Kidney capillary endothelial cell (primary cell): ENCODE measurements at places on chromosomes 5 and 9.

DNA sequence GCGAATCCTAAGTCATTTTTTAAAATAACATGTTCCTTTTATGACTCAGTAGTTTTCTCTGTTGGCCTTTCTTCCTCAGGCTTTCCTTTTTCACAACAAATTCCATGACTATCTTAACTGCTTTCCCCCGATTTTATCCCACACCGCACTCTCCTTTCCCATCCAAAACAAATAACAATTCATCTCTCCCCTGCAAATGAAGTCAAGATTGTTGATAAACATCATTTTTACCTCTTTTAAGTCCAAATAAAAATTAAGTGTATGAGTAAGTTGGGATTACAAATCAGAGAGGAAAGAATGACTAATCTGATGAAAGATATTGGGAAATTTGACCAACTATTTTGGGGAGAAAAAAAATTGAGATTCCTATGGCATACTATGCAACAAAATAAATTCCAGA lies 47.3 kb downstream of the SEC61B start:
- peak; percentile 10 for DNase-seq

GRCh38 chr9:124788542-124789217 lies 11.7 kb downstream of the OLFML2A start:
- no peak for DNase-seq

DNA sequence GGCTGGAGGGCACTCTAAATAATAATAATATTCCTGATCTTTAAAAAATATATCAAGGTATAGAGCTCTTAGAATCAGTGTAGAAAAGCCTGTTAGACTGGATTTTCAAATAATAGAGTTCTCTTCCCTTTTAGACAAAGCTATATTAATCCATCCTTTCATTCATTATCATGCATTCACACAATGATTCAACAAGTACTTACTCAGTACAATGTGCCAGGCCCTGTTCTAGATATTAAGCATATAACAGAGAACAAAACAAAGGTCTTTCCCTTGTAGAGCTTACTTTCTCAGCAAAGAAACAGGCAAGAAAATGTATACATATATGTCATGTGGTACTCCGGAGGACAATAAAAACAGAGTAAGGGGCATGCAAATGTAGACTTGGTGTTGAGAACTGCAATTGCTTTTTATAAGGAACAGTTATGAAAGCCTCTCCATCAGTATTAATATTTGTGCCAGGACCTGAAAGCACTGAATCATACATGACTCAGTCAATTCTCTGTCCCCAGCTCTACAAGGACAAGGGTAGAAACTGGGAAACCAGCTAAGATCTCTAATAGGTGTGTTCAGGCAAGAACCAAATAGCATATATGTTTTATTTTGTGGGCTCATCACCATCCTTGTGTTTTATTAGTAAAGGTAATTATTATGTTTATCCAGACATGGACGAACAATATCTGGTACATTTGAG lies 72.2 kb downstream of the PIP5K1B start:
- no peak for DNase-seq

DNA sequence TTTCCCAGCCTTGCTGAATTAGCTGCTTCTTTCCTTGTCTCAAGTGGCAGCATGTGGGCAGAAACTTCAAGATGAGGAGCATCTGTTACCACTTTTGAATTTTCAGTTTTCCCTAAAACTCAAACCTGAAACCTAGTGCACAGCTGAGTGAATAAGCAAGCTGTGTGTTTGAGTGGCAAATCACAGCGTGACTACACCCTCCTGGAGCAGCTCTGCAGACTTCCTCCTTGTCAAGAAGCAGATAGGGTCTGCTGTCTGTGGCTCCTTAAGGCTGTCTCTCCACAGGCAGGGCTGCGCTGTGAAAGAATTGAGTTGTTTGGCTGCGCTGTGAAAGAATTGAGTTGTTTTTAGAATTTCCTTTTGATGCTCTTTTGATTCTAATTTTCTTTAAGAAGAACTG lies 179.7 kb upstream of the HAPLN1 start:
- DNase-seq, result no peak

DNA sequence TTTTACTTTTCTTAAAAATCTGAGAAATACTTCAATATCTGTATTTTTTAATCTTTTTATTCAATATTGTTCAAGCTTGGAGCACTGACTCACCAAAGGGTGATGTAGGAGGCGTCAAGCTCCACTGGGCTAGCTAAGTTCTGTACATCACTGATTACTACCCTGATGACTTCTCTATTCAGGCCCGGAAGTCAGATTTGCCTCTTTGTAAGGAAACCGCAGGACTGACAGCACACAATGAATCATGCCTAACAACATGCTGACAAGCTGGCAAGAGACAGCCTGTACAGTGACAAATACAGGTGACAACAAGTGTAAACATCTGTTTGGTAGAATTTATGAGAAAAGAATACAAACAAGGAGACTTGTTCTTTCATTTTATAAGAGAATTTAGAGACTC lies 627.9 kb upstream of the RORB start:
- peak; percentile 35 for DNase-seq

- no peak for DNase-seq
Measured at GRCh38 chr9:13860019-13860418, 453.9 kb downstream of the NFIB start.

- DNase-seq, result no peak
Measured at GRCh38 chr9:113541019-113541900, 77.7 kb downstream of the RGS3 start.

DNA sequence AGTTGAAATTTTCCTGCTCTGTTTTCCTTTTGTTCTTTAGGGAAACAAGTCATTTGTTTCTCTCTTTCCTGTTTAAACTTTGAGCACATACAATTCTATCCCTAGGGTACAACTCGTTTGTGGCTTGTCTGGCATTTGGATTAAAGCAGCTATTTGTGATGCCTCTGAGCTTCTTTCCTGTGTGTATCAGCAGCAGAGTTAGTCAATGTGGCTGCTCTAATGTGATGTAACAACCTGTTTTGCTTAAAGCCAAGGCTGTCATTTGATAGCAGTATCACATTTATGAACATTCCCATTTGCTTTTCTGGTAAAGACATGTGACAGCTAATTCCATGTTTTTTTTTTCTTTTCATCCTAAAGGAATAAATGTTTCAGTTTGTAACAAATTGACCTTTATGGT lies 314.3 kb upstream of the CHD1 start:
- DNase-seq, result no peak

DNA sequence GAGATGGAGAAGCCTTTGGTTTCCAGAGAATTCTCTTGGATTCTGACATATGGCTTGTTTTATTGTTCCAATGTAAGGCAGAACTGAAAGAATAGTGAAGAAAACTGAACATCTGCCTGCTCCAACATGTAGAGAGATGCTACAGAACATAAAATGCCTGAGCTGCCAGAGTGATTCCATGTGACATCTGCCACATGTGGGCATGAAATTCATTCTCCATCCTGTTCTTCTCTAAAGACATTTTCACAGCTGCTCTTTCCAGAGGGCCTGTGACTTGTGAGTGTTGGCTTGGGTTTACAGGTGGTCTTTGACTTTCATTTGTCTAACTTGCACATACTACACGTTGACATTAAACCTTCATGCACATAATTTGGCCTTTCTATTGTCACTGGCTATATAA lies 33.7 kb upstream of the TXN start:
- DNase-seq, result no peak

- no peak for DNase-seq
Measured at GRCh38 chr9:123471843-123472570, 116.0 kb downstream of the CRB2 start.

GRCh38 chr5:177113566-177114424 lies 19.8 kb upstream of the NSD1 start:
- peak; percentile 84 for DNase-seq

GRCh38 chr9:120343416-120343815 lies 236.6 kb downstream of the CDK5RAP2 start:
- DNase-seq, result no peak

DNA sequence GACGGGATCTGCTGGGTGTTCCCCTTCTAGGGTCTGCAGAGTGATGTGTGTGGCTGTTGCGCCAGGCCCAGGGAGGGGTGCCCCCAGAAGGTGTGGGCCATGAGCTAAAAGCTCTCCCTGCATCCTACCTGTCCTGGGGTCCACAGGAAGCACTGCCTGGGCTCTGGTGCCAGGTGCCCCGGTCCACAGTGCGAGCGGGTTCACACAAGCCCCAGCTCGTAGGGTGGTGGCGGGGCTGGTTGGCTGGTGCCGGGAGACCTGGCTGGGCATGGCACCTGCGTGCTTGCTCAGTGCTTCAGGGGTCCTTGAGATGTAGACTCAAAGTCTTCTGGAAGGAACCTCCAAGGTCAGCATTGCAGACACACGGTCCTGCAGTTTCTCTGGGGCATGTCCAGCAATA lies 25.5 kb downstream of the ASS1 start:
- no peak for DNase-seq

DNA sequence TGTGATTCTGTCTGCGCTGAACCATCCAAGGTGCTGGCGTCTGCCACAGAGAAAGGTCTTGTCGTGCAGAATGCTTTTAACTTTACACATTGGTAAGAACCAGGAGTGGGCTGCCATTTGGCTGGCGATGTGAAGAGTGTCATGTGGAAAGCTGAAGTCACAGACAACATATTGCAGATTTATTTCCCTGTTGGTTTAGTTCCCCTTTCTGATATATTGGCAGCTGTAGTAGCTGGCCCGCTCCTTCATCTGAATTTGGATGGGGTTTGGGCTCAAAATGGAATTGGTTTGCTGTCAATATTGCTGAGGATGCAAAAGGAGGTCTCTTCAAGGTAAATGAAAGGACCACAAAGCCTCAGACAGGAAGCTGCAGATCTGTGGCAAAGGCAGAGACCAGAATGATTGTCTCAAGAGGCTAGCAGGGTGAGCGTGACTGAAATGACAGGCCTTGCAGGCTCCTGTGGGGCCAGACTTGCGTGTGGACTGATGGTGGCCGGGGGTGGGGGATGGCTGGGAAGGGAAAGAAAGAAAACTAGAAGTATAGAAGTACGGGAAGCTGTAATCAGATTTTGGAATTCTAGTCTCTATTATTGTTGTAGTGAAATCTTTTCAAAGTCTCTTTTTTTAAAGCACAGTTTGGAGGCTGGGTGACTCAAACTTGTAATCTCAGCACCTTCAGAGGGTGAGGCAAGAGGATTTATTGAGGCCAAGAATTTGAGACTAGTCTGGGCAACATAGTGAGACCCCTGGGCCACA lies 25.1 kb upstream of the CD180 start:
- DNase-seq, result no peak

- DNase-seq, result no peak
Measured at GRCh38 chr5:126647071-126647470, 46.3 kb downstream of the PHAX start.

GRCh38 chr5:21432646-21433045 lies 1420.5 kb downstream of the CDH12 start:
- no peak for DNase-seq

GRCh38 chr5:80033513-80033912 lies 1.6 kb upstream of the THBS4 start:
- no peak for DNase-seq

DNA sequence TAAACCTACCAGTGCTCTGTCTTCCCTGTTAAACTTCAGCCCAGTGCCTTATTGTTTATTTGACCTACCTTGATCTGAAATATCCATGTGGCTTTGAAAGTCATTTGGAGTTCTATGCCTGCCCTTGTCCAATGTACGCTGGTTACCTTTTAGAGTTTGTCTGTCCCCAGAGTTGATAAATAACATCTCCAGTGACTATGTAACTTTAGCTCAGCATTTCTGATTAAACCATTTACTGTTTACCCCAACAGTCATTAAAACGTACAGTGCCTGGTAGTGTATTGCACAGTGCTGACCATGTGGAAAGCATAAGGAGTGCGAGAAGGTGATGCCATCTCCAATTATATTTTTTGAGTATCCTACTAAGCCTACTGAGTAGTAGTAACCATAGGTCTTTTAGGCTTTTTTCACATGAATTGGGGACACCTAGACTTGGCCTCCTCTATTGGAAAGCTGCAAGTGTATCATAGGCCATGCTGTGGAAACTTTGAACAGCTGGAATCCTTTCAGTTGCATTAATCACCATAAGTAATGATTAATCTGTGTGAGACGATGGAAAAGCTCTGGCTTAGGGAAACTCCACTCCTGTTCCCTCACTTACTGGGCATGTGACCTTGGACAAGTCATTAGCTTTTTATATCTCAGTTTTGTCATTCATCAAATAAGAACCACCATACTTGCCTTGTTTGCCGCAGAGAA lies 93.5 kb downstream of the MAST4 start:
- no peak for DNase-seq

GRCh38 chr9:135155396-135155795 lies 67.9 kb downstream of the OLFM1 start:
- no peak for DNase-seq

DNA sequence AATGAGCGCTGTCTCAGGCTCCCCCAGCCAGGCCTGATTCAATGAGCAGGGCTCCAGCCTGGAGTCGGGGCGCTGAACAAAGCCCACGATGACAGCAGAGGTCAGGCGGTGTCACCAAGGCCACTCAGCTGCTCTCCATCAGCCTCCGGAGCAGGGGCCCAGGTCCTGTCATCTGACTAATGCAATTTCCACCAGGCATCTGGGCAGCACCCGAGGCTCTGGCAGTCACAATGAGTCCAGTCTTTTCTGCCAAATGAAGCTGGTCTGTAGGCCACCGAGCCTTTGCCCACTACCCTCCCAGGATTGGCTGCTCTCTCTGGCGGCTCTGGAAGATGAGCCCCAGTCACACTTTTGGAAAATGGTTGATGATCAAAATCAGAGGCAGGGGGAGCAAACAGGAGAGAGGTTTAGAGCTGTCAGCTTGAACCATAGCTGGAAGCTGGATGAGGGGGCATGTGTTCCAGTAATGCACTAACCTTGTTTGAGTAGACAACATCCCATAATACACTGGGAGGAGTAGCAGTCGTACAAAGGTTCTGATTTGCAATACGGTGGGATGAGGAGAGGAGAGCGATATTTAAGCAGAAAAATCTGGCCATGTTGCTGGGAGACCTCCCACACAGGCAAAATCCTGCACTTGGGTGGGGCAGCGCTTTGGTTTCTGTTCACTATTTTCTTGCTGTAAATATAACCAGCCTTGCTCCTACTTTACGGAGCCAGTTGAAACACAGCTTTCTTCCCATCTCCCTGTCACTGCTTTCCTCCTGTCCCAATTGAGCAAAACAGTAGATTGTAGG lies 306.4 kb upstream of the PANK3 start:
- DNase-seq, result no peak

DNA sequence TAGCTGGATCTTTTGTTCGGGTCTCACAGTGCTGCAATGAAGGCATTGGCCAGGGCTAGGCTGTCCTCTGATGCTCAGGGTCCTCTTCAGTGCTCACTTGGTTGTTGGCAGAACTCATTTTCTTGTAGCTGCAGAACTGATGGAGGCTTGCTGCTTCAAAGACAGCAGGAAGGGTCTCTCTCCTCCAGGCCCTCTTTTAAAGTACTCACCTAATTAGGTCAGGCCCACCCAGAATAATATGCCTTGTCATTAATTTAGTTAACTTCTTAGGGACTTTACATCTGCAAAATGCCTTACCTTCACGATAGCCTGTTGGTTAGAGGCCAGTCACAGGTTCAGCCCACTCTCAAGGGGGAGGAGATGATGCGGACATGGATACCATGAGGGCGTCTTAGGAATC lies 114.7 kb downstream of the FBXL7 start:
- no peak for DNase-seq

DNA sequence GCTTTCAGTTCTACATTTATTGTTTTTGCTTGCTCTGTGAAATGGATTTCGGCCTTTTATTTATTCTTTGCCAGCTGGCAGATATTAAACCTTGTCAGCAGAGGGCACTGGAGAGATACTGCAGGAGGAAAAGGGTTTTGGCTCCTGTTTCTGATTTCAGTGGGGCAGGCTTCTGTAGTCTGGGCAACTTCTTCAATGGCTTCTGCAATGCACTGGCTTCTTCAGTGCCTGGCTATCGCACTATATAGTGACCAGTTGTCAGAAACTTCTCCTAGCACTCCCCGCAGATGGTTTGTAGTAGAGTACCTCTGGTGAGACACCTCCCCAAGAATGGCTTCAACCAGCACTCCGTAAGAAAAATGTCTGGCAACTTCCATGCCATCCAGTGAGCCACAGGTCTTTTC lies 3.2 kb upstream of the NFX1 start:
- peak; percentile 61 for DNase-seq
